NCI-H2081 (cell line): ENCODE measurements at places on chromosomes 16 and 17.

DNA sequence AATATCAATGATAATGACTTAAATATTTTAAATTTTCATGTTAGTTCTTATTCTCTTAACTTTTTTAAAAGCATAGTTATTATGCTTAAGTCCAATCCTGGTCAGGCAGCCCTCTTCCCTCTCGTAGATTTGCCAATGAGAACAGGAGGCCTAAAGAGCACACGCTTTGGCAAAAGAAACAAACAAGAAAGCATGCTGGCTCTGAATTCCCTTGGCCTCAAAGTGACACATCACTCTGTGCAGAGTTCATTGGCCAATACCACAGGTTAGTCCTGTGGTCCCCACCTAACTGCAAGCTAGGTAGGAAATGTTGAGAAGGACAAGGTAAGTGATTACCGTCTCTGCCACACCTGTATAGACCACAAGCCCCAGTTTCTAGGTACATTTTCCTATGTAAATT is 61.5 kb downstream of the MYO1D start:
- DNase-seq = no peak

- no peak for DNase-seq
These were observed 32.3 kb downstream of the SLC7A5 start for GRCh38 chr16:87836844-87837581.

DNA sequence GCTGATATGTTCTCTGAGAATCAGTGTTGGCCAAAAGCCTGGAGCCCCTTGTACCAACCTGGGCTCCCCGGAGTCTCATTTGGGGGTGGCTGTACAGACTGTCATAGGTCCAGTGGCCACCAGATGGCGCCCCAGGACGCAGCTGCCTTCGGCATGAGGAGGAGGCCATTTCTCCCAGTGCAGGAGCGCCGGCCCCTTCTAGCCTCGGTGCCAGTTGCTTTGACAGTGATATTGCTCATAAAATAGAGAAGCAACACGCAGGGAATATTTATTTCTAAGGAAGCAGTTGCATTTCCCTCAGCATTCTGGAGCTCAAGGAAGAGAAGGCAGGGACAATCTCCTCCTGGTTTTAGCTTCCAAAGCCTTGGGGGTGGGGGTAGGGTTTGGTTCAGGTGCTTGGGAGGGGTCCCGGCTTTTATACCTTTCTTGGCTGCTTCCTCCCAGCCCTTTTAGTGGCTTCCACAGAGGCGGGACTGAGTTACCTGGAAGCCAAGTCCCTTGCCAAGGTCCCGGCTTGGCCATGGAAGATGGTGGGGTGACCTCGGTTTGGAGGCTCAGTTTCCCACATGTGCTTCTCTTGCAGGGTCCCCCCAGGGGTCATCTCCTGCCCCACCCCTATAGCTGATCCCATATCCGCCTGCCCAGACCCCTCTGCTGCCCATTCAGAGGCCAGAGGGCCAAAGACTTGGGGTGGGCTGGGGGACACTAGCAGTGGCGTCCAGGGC is 117.8 kb upstream of the CDC42EP4 start:
- DNase-seq = peak; percentile 90

DNA sequence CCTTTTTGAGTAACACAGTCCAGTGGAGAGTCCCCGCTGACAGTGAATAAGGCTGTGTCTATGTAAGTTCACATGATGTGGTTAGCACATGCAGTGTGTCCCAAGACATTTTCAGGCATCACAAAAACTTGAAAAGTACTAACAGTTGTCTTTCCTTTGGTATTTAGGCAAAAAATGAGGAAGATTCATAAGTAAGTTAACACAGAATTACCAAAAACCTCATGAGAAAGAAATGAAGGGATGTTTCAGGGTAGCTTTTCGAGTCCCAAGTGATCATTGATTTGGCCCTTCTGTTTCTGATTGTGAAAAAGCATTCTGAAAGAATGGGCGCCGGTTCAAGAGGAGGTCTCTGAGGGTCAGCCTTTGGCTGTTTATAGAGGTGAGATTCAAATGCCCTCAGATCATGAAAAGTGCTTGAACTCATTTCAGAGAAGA is 529 bp upstream of the ASPA start:
- no peak for DNase-seq

- DNase-seq = no peak
These were observed 706 bp downstream of the HLF start for GRCh38 chr17:55265311-55266021.

DNA sequence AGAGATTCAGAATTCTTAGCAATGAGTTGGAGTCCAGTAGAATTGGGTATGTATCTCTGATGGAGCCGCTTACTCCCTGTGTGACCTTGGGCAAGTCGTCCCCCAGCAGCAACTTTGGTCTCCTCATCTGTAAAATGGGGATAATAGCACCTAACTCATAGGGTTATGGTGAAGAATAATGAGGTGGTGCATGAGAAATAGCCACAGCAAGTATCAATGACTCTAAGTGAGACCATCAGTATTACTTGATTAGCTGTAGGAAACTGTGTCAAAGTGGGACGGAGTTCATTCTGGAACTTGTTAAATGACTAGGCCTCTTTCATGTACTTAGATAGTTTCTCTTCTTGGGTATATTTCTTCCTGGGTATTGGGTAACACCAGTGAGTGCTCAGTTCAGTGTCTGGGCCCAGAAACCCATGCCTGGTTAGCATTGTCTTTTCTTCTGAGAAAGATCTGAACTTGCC is 6.4 kb downstream of the PRKCB start:
- no peak for DNase-seq

DNA sequence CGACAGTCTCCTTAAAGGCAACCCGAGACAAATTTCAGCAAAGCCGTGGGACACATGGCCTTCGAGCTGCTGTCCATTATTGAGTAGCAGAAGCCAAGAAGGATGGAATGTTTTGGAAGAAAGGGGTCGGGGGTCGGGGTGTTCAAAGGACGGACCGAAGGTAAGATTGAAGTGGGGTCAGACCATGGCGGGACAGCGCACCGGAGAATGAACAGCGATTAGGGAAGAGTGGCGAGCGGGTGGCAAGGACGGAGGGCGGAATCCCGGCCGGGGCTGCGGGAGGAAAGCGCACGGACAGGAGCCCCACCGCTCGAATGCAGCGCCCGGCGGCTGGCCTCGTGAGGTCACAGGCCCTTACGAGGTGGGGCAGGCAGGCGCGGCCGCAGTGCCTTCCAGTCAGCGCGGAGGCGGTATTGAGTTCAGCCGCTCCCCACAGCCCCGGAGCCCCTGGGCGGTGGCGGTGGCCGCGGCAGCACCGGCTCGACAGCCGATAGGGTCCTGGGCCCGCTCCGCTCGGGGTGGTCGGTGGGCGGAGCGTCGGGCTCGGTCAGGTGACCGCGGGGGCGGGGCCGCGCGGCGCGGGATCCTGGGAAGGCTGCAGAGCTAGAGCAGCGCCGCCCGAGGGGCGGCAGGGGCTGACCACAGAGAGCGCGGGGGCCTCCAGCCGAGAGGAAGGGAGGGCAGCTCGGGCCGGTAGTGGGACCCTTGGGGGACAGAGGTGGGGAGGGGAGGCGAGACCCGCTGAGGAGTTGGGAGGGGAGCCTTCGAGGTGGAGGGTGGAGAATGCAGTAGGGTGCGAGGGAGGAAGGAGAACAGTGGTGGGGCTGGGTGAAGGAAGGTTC is at the start of gene EFCAB13:
Gene EFCAB13 (plus strand): TSS at position 574 of the 842 bp plus-strand sequence. CDS start 4,399 bp downstream, outside the sequence.
- peak; percentile 81 for DNase-seq

- DNase-seq = peak; percentile 65
These were observed 6.7 kb downstream of the RUNDC3A start for GRCh38 chr17:44314869-44315661.

DNA sequence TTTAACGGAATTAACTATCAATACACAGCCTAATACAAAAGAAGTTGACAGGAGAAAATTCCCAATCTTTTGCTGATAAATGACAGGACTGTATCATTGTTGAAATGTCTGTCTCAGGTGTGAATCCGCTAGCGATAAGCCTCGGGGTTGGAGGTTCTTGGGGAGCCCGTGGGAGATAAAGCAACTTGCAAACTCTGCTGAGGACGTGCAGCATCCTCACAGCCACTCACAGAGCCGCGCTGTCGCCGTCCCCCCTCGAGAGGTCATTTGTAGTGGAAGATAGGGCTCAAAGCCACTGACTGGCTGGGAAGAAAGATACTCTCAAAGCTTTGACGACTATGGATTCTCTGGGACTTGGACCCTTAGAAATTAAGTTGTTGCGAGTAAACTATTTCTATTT is 17.0 kb downstream of the MAP1LC3B start:
- DNase-seq = no peak
